ENCODE measurements at places on chromosomes 3 and 15.

DNA sequence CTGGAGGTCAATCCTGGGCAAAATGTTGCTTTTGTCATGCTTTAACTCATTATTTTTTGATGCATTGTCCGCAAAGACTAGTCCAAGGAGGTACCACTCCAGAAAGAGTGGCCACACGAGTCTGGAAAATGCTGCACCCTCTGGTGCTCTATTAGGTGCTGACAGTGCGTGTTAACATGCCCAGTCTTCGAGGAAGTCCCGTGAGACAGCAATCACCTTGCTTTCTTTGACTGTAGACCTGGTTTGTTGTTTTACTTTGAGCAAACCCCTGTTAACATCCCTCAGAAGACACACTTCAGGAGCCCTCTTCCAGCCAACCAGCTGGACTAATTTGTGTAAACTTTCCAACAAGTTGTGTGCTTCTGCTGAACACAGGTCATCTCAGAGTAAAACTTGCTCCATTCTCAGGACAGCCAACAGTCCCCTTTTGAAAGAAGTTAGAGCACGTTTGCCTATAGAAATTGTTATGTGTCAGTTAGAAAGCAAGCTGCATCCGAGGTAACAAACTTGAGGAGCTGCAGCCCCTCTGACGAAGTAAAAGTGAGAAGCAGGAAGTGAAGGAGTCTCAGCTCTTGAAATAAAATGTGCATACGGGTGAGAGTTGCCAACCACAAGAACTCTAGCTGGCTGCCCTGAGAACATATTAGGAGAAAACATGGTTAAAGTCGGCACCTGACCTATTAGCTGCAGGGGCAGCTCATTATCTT, 205.0 kb downstream of the LPP start:
- no peak for DNase-seq

- no peak for DNase-seq
These were observed 717.4 kb downstream of the SI start for GRCh38 chr3:164360738-164361406.

DNA sequence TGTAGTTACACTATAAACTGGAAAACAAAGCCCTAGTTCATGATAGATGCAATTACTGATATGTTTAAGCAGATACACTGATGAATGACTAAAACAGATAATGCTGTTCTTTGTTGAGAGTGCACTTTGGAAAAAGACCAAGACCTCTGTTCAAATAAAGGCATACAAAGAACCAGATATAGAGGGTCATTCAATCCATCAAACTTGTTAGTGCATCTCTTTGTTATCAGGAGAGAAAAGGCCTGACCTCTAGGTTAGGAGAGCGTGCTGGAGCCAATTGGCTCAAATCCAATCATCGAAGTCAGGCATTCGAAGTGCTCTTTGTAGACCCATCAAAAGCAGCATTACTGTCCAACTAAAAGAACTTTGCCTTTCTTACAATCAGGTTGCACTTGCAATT, 124.2 kb downstream of the TFG start:
- DNase-seq: no peak

GRCh38 chr3:149010504-149010951, 19.2 kb downstream of the GYG1 start:
- no peak for DNase-seq

Data from activated naive CD4-positive, alpha-beta T cell (primary cell).